ENCODE measurements at places on chromosomes 4 and X.
A peak's percentile ranks its signal among the peaks of the same experiment; 100 is the strongest.

GRCh38 chr4:175435381-175435783 lies 376.7 kb downstream of the GPM6A start:
- peak; percentile 37 for DNase-seq

DNA sequence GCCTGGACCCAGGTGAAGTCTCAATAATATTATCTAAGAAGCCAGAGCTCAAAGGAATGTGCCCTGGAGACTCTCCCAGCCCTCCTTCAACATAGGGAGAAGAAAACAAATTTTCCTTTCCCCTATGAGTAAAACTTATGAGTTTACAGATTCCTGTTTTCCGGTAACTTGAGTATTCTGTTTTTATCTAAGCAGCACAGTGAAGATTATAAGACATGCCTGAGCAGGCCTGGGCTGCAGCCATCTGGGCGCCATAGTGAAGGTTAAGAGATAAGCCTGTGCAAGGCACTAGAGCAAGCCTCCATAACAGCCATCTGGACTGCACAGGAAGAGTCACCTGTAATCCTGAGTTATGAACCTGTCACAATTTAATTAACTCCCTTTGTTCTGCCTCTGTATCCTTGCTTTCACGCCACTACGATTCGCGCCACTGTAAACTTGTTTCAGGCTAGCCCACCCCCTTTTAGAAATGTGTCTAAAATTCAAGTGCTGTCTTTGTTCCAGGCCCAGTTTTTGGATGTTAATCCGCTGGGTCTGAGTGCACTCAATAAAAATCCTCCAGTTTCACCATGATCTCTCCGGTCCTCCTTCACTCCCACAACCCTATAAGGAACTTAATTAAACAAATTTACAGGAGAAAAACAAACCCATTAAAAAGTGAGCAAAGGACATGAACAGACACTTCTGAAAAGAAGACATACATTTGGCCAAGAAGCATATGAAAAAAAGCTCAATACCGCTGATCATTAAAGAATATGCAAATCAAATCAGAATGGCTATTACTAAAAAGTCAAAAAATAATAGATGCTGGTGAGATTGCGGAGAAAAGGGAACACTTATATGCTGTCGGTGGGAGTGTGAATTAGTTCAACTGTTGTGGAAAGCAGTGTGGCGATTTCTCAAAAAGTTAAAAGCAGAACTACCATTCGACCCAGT lies 189.5 kb downstream of the APBB2 start:
- no peak for DNase-seq

DNA sequence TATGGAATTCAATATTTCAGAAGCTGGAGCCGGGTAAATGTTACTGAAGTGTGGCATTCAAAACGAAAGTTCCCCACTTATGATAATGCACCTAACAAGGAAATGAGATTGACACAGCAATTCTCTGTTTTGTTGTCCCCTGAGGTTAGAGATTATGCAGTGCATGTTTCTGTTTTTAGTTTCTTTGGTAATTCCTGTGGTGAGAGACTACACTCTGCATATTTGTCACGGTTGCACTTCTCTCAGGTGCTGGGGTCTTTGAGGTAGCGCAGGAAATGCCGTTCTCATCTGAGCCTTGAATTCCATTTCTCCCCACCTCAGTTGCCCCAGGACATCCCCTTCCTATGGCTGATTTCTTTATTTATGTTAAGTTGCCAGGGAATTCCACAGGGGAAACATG lies 15.3 kb upstream of the BEND4 start:
- no peak for DNase-seq

DNA sequence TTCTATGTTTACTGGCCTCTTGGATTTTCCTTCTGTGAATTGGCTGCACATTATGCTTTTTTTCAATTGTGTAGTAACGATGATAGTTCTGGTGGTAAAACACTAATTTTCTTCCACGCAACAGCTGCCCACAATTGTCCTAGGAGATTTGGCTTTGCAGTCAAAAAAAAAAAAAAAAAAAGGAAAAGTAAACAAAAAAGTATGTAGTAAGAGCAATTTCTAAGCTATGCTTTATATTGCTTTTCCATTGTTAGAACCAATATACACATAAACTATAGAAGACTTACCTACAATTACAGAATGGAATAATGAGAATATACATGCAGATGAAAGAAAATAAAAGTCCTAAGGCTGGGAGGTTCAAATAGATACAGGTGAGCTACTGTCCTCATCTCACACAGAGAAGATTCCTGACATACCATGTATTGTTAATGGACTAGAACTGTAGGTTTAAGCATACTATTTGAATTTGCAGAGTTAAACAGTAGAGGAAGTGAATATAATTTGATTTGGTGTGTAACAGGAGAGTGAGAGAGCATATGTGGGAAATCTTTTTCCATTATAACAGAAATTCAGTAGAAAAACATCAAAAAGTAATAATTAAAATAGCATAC lies 976.2 kb downstream of the RAB28 start:
- no peak for DNase-seq

DNA sequence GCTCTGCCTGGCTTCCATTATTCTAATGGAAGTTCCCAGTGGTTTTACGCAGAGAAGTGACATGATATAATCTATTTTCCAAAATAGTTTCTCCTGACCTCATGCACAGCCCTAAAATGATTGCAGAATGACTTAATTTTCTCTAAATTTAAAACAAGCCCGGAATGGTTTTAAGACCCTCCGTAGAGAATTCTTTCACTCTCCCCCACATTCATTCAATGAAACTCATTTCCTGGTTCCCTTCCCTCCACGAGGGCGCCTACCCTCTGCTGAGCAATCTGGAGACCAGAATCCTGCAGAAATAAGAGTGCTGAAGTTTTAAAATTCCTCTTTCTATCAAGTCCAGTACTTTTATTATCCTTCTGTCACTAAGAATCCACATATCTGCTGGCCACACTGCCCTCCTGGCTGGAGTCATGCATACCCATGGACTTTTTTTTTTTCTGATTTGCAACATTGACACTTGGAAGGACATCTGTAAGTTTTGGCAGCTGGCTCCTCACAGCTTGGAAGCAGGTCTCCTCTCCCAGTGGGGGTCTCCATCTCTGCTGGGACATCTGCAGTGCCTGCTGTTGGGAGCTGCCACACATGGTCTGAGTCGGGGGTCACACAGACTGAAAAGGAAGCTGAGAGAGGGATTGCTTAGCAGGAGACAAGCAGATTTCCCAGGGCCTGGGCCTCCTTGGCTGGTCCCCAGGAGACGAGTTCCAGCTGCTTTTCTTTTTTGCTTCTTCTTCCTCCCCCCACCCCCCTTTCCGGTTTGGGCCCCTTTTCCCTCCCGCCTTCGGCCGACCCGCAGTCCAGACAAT lies 86.1 kb downstream of the SOWAHB start:
- DNase-seq = no peak

DNA sequence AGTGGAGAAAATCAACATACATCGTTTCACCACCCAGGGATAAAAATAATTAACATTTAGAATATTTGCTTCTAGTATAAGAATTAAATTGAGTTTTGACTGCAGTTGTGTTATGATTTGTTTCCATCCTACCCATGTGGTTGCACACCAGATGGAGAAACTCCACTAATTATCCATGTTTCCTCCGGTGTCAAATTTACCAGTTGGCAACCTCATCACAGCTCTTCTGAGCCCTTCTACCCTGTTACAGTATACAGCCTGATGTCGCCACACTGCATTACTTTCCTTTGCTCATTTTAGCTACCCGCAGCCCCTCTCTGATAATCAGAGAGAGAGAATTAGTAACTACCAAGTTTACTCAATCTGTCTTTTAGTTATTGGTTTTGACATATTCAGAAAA lies 411.2 kb downstream of the DTHD1 start:
- DNase-seq = no peak

DNA sequence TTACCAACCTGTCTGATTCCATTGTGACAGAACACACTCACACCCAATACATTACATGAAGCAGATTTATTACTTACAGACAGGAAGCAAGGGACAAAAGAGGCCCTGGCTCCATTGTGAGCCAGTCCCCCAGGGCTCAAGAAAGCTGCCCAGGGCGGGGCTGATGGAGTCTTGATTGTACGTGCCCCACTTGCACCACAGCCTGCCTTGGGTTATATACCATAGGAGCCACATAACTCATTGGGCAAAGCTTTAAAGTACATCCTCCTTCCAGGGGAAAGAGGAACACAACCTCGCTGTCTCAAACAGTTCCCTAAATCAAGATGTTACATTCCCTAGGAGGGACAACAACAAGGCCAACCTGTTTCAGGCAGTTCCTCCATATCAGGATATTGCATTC lies 3.4 kb upstream of the ZRSR2 start:
- no peak for DNase-seq

Data from D341Med (cell line).